ENCODE measurements at places on chromosomes 2 and 18.

GRCh38 chr2:138814123-138814898, 34.1 kb upstream of the NXPH2 start:
- DNase-seq: peak; percentile 33

DNA sequence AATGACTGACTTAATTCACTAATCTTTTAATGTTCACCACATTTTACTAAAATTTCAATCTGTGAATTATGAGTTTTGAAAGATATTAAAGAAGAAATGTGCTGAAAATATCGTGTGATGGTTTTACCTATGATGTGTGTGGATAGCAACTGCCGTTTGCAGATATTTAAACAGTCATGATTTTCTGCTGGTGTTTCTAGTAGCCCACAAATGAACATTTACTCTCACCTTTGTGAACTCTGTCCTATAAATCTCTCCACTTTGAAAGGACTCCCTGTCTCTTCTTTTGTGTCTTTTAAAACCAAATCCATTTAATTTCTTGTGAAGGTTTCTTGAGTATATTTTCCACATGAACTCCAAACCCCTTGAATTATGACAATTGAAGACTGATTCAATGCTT, 771.2 kb upstream of the SALL3 start:
- no peak for DNase-seq

DNA sequence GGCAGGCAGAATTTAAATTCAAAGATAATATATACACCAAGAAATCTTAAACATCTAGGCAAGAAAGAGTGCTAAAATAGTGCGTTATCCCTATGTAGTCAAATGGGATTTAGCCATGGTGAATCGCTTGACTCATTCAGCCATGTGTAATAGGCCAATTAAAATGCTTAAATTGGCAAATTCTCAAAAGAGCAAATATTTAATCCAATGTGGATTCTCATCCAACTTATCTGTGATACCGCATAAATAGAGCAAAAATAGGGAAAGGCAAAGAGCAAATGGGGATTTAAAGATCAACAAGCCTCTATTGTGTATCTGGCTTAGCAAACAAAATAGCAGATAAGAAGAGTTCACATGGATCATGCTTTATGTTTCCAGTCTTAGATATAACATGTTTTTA, 123.2 kb upstream of the RPRM start:
- no peak for DNase-seq

DNA sequence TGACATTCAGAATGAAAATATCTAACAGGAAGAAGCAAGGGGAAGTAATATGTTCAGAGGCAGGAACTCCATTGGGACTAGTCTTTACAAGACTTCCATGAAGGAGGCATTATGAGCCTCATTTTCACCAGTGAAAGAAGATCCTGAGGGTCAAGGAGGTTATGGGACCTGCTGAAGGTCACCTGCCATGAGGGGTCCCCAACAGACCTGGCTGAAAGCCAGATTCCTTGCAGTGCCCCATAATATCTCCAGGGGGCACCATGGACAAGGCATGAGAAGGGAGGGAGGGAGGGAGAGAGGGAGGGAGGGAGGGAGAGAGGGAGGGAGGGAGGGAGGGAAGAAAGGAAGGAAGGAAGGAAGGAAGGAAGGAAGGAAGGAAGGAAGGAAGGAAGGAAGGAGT, 27.9 kb downstream of the XDH start:
- DNase-seq: no peak

- DNase-seq: no peak
Measured at GRCh38 chr2:105519516-105519915, 120.7 kb upstream of the FHL2 start.

DNA sequence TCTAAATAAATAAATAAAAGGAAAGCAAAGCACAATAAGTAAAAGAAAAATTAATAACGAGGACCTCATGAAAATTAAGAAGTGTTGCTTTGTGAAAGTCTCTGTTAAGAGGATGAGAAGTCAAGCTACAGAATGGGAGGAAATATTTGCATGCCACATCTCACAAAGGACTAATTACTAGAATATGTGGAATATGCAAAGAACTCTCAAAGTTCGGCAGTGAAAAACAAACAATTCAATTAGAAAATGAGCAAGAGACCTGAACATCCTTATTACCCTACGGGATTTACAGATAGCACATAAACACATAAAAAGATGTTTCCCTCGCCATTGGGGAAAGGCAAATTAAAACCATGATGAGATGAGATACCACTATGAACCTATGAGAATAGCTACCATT, 23.3 kb downstream of the CYP26B1 start:
- DNase-seq: no peak

- DNase-seq: no peak
Measured at GRCh38 chr2:24540011-24540477, 49.0 kb downstream of the NCOA1 start.

DNA sequence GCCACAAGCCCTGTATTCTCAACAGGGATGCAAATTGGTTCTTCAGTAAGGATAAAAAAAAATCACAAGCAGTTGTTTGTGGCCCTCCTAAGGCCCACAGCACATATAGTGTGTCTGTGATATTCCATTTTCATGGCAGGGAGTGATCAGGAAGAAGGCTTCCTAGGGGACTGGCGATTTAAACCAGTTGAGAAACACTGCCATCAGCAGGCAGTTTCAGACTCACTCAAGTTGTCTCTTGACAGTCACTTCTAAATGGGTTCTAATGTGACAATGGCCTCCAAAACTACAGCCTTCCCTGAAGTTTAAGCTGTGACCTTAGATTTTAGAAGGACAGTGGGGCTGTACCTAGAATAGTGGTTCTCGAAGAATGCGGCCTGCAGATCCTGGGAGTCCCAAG, 6.0 kb downstream of the CIAO1 start:
- no peak for DNase-seq

GRCh38 chr2:43934567-43934966, 61.2 kb downstream of the LRPPRC start:
- no peak for DNase-seq

GRCh38 chr2:25168256-25169072, at the start of gene POMC:
Gene POMC, minus strand, starts transcription at chr2:25168580. Its CDS starts 3,808 bp downstream, at chr2:25164772.
- no peak for DNase-seq

- DNase-seq: no peak
Measured at GRCh38 chr2:112920923-112921532, 10.1 kb downstream of the IL37 start.

DNA sequence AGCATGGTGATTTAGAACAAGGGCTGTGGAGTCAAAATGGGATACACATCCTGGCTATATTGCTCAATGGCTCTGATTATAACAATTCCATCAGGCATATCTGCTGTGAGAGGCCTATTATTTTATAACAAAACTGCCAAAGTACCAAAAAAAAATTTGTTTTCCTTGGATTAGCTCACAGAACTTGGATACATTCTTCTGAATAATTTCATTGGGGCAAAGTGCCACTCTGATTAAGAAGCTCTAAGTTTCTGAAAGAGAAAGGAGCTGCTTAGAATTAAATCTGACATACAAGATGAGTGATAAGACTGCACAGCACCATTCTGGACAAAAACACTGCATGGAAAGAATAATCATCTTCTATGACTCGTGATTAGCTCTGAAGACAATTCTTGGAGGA, 85.7 kb downstream of the SMC6 start:
- no peak for DNase-seq

- no peak for DNase-seq
Measured at GRCh38 chr2:201156640-201157039, 26.3 kb upstream of the CASP10 start.

Data from HT-29 (cell line).